Stimulated activated CD4-positive, alpha-beta T cell treated with anti-CD3 and anti-CD28 coated beads, TNF-alpha, amount 100 ng/mL, for 1 hour (primary cell): ENCODE measurements at places on chromosomes 12 and 14.

DNA sequence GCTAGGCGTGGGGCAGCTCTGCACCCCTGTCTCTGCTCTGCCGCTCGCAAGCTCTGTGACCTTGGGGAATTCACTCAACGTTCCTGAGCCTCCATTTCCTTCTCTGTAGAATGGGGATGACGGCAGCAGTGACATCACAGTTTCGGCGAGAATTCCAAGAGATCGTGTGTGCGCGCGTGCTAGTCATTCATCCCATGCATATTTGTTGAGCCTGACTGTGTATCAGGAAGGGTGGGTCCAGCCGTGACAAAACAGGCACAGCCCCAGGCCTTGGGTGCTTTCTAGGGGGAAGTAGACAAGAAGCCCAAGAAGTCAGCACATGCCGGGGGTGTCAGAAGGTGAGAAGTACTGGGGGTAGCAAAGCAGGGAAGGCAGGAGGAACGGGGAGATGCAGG, 145.6 kb upstream of the NCOR2 start:
- no peak for DNase-seq

DNA sequence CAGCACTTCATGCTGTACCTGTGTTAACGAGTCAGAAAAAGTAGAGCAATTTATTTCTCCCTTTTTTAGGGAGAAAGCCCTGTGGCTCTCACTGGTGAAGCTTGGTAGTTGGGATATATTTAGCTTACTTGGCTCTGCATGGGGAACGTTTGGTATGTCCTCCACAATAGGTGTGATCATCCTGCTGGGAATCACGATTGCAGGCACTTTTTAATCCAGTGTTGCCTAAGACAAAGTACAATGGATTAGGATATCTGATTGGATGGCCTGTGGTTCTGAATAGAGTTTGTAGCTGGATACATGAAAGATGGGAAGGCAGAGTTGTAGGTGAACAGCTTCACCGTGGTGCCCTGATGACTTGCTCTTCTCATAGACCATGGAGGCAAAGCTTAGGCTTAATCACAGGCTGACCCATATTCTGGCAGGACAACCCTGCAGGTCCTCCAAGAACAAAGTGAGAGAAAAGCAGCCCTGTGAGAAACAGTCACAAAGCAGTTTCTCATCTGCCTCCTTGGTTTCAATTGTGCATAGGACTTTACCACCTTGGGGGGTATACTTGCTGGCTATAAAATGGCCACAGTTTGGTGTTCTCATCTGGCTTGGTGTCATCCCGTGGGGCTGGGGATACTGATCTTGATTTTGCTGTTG, 7.5 kb downstream of the RESF1 start:
- DNase-seq, result no peak

DNA sequence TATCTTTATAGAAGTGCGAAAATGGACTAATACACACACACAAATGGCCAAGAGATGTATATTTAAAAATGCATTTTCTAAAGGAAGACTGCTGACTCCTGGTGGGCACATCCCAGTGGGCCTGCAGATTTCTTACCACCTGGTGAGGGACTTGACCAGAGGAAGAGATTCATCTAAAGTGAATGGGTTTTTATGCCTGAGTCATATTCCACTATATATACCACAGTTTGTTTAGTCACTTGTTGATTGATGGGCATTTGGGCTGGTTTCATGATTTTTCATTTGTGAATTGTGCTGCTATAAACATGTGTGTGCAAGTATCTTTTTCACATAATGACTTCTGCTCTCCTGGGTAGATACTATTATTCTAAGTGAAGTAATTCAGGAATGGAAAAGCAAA, 277.3 kb downstream of the SLC16A7 start:
- no peak for DNase-seq

DNA sequence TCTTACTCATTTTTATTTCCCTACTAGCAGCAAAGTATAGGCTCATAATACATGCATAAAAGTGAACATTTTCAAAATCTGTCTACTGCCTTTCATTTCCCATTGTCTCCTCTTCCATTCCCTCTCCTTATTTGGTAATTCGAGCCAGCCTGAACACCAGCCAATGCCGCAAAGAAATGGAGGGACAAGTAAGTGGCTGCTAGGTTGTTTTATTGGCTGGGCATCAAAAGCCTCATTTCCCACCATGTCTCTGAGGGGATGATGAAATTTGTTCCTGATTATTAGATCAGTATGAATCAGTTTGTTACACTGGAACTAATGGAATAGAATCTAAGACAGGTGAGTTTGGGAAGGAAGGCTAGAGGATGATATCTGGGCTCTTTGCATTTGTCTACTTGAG, 143.5 kb downstream of the KCNA5 start:
- DNase-seq, result no peak

DNA sequence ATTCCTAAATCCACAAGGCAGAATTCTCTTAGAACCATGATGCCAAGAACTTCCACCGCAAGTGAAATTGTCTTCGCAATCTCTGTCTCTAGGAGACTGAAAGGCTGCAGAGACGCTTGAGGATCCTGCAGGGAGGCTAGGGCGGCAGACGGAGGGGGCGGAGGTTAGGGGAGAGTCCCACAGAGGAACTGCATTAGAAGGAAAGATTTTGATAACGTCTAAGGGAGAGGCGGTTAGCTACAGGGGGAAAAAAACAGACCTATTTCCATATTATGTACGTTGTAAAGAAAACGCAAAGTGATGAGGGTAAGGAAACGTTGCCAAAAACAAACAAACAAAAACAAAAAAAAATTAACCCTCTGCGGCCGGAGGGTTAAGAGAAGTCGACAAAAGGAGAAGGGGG, 595 bp downstream of the KLHL28 start:
- DNase-seq, result no peak

DNA sequence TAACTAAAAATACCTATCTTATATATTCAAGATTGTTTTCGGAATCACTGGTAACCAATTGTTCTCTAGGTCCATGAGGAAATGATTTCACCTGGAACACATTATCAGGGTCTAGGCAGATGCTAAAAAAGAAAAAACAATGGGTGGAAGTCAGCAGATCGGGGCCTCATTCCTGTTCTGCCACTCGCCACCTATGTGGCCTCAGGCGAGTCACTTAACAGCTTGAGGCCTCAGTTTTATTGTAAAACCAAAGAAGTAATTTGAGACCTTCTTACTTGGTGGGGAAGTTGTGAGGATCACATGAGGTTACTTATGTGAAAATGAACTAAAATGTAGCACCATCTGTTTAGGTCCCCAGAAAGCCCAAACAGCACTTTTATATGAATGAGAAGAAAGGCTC, 6.2 kb upstream of the RNASE10 start:
- DNase-seq, result no peak

DNA sequence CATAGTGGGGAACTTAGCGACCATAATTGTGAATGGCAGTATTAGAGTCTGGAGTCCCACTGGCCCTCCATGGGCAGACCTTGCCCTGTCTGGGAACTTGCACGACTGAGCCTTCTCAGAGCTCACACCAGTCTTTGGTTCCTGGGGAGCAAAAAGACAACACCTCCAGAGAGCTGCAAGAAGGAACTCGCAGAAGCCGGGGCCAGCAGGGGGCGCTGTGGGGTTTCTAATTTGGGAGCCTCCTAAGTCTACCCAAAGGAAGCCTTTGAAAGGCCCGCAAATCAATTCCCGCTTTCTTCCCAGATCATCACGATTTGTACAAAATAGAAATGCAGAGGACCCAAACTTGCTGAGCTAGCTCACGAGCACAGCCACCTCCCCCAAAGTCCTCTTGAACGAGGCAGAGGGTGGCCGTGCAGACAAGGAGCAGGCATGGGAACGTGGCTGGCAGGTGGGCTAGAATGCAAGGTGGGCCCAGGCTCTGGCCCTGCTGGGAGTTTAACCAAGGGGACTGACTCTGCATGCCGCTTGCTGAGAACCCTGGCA, 46.3 kb upstream of the FBXO21 start:
- peak; percentile 7 for DNase-seq

DNA sequence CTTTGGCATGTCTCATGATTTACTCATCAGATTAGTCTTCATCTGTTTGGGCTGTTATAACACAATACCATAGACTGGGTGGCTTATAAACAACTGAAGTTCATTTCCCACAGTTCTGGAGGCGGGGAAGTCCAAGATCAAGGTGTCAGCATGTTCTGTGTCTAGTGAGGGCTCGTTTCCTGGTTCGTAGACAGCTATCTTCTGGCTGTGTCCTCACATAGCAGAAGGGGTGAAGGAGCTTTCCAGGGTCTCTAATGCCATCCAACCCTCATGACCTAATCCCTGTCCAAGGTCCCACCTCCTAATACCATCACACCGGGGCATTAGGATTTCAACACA, 30.8 kb upstream of the NRDE2 start:
- no peak for DNase-seq

DNA sequence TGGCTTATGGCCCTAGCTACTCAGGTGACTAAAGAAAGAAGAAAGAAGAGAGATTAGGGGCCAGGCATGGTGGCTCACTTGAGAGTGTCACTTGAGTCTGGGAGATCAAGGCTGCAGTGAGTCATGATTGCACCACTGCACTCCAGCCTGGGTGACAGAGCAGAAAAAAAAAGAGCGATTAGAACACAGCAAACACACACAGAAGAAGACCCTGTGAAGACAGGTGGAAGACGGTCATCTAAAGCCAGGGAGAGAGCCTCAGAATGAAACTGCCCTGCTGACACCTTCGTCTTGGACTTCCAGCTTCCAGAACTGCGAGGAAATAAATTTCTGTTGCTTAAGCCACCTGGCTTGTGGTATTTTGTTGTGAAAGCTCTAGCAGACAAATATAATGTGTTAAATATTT, 17.5 kb upstream of the PPP1CC start:
- no peak for DNase-seq

DNA sequence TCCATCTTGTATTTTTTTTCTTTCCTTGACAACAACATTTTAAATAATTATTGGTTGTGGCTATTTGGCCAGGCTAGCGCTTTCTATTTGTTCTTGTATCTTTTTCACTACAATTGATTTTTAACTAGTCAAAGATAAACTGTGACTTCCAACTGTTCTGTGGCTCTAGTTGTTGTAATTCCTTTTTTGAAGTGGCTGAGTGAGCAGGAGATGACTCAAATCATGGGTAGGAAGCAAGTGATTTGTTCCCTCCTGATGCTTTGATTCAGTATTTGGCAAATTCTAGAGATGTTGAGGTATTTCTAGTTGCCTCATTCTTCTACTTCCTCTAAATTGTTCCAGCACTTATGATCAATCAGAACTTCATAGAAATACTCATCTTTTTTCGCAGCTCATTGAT, 633.5 kb downstream of the RERGL start:
- DNase-seq, result no peak

DNA sequence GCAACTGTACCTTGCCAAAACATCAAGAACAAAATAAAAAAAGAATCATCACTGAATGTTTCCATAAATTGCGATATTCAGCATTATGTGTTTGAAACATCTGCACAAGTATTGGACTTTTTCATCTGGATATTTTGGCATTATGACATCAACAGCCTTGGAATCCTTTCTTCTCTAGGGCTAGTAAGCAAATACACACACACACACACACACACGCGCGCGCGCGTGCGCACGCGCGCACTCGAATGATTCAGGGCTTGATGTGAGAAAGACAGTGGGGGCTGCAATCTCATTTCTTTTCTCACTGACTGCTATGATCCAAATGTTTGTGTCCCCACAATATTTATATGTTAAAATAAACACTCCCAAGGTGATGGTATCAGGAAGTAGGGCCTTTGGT, 90.0 kb upstream of the SLC38A4 start:
- no peak for DNase-seq

DNA sequence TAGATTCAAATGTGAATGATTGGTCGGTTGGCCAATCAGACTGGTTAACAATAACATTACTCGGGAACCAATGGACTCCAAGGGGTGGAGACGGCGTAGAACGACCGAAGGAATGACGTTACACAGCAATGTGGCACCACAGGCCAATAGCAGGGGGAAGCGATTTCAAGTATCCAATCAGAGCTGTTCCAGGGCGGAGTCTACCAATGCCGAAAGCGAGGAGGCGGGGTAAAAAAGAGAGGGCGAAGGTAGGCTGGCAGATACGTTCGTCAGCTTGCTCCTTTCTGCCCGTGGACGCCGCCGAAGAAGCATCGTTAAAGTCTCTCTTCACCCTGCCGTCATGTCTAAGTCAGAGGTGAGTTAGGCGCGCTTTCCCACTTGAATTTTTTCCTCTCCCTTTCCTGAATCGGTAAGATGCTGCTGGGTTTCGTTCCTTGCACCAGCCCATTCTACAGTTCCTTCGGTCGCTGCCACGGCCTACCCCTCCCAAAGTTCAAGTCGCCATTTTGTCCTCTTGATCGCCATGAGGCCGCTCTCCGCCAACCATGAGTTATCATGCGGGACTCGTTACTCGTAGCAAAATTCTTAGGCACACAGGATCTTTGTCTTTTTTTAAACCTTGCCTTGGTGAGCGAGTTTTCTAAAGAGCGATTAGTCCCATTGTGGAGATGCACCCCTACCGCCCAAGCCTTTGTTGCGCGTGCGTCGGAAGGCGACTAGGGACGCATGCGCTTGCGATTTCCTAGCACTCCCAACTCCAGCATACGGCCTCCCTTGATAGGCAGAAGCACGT, at the start of gene HNRNPA1:
TSS of gene HNRNPA1 (plus strand) at position 259 of the 793 bp plus-strand sequence. CDS start at position 341, 82 bp downstream.
- DNase-seq, result peak; percentile 90

DNA sequence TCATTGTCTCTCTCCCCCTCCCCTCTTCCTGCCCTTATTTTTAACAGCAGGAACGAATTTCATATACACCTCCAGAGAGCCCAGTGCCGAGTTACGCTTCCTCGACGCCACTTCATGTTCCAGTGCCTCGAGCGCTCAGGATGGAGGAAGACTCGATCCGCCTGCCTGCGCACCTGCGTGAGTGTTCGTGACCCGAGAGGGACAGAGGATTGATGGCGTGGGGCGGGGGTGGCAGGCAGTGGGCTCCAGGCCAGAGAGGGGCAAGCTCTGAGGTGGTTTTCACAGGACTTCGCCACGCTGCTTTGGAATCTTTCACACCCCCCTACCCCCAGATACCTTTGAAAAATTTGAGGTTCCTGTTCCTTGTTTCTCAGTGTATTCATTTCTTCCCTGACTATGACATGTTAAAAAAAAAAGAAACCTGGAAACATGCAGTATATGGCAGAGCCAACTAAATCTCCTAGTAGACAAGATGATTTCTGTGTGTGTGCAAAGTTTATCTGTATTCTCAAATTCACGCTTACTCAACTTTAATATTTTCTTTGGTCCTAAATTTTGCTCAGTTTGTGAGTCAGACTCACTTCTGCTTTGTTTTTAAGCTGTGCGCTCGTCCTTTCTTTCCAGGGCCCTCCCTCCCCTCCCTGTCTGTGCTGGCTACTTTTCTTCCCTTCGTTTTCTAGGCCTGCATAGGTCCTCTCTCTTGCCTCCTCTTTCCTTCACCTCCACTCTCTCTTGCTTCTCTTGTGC, 103.1 kb downstream of the ETV6 start:
- DNase-seq, result no peak

- no peak for DNase-seq
Measured at GRCh38 chr12:76143343-76144244, 59.1 kb upstream of the NAP1L1 start.

GRCh38 chr12:56522411-56523193, 982 bp downstream of the RBMS2 start:
- no peak for DNase-seq

DNA sequence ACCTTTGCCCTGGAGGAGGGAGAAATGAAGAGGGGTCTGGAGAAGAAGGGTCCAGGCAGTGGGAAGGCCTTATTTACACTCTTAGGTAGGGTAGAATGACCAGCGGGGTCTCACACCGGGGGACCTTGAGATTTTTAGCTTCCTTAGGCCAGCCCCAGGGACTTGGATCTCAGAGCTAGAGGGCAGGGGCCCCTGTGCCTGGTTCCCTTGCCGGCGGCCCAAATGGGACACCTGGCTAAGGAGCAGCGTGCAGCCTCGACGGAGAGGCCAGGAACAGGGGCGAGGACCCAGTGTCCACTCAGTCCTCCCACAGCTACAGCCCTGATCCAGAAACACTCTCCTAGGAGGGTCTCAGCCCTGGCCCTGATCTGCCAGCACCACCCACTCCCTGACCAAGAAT, 41.8 kb downstream of the DIO3 start:
- DNase-seq, result no peak

GRCh38 chr12:90396556-90396955, 558.4 kb downstream of the CCER1 start:
- no peak for DNase-seq
